ENCODE measurements at places on chromosomes 13 and 19.
A peak's percentile ranks its signal among the peaks of the same experiment; 100 is the strongest.

GRCh38 chr19:15107061-15108010, at the start of gene SYDE1:
TSS of gene SYDE1 (plus strand) at chr19:15107401. CDS start at chr19:15107434, 33 bp downstream.
- DNase-seq: peak; percentile 35

DNA sequence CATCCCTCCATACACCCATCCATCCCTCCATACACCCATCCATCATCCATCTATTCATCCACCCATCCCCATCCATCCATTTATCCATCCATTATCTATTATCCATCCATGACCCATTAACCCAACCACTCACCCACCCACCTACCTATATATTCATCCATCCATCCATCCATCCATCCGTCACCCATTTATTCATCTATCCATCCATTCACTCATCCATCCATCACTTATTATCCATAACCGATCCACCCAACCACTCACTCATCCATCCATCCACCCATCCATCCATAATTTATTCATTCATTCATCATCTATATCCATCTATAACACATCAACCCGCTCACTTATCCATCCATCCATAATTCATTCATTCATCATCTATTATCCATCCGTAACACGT, 28.7 kb upstream of the PTPRS start:
- DNase-seq: no peak

- peak; percentile 73 for DNase-seq
Measured at GRCh38 chr13:24119626-24120508, 40.7 kb upstream of the SPATA13 start.

DNA sequence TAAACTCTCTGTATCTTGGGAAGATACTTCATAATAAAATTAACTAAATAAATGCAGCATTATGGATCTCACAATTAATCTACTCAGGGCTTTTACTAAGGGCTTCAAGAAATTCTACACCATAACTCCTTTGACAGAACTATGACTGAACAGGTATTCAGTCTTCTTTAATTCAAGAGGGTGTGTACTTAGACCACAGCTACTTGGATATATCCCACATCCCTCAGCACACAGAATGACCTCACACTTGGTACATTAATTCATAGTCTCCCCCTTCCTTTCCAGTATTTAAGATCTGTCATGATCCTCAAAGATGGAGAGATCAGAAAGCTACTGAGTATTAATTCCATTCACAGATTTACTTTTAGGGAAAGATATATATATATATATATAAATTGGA, 11.6 kb downstream of the DIAPH3 start:
- DNase-seq: peak; percentile 59

GRCh38 chr19:35775046-35775297, 392 bp upstream of the ARHGAP33 start:
- no peak for DNase-seq

- DNase-seq: no peak
Measured at GRCh38 chr13:95783747-95784146, 106.8 kb downstream of the DNAJC3 start.

- no peak for DNase-seq
Measured at GRCh38 chr13:98351636-98352035, 174.6 kb upstream of the RNF113B start.

DNA sequence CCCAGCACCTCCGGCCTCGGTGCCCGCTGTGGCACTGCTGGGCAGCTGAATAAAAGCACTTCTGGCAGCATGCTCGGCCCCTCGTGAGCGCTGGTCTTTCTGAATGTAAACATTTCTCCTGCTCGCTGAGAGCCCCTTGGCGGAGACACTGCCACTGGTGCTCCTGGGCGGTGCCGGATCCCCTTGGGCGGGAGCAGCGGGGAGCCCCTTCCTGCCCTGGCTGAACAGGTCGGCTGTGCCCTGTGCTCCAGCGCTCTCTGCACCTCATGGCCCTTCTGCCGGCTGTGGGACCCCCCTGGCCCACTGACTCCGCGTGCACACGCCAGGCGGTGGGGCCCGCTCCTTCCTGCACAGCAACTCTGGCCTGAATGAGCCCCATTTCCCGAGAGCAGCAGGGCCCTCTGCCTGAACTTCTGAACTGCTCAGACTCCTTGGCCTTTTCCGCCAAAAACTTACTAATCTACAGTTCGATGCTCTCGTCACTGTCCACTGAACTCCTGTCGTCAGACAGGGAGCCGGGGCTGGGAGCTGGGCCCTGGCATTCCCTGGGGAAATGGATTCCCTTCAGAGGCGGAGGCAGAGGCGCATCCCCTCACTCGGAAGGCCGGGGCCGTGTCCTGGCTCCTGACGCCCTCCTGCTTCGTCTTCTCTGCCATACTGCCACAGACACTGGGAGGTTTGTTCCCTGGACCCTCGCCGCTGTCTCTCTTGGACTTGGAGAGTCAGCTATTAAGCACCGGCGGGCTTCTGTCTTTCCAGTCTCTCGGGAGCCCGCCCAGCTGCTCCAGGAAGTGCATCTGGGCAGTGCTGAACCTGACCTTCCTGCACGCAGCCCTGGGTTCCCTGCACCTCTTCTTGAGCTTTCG, 14.2 kb downstream of the RB1 start:
- DNase-seq: no peak

DNA sequence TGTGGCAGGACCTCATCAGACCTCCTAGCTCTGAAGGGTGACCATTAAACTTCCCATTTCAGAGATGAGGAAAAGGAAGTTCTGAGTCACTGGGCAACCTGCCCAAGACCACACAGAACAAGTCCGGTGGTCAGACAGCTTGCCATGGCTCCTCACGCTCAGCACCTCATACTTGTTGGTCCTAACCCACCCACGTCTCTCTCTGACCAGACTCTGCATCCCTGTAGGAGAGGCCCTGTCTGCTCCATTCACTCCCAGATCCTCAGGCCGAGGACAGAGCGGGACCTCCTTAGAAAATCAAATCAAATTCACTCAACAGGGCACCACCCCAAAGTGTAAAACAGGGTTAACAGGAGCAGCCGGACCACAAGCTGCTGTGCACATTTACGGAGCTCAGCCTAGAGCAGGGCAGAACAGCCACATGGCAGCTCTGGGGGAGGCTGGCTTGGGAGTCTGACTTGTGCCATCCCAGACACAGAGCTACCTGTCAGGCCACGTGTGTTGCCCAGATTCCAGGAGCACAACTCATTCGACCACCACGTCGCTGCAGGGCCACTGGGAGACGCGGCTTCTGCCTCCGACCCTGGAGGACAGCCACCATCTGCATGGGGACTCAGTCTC, 1.7 kb downstream of the MIER2 start:
- peak; percentile 95 for DNase-seq

GRCh38 chr19:11378319-11379189, 4.1 kb downstream of the SWSAP1 start:
- DNase-seq: peak; percentile 77

DNA sequence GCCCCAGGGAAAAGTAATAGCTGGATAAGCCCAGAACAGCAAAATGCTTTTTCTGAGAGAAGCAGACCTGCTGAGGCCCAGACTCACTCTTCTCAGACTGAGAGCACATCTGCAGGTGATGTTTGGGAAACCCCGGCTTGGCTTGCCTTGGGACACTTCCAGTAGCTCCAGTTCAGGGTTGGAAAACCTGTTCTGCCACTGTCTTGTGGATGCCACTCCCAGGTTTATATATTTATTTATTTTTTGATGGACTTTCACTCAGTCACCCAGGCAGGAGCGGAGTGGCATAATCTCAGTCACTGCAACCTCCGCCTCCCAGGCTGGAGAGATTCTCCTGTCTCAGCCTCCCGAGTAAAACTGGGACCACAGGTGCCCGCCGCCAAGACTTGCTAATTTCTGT, 8.0 kb upstream of the SMARCA4 start:
- DNase-seq: no peak

- DNase-seq: no peak
Measured at GRCh38 chr19:18097217-18097992, at the start of gene MAST3. TSS of gene MAST3 (plus strand) at chr19:18097778. CDS start at chr19:18097793, 15 bp downstream.

- DNase-seq: no peak
Measured at GRCh38 chr19:48060381-48060780, 16.5 kb upstream of the CABP5 start.

- DNase-seq: no peak
Measured at GRCh38 chr19:10752237-10752912, 34.5 kb downstream of the DNM2 start.

GRCh38 chr13:77810878-77811277, 107.8 kb downstream of the EDNRB start:
- no peak for DNase-seq

- no peak for DNase-seq
Measured at GRCh38 chr19:10093295-10094186, 7.4 kb downstream of the SHFL start.

- no peak for DNase-seq
Measured at GRCh38 chr19:10667867-10668266, 13.7 kb downstream of the ILF3 start.

DNA sequence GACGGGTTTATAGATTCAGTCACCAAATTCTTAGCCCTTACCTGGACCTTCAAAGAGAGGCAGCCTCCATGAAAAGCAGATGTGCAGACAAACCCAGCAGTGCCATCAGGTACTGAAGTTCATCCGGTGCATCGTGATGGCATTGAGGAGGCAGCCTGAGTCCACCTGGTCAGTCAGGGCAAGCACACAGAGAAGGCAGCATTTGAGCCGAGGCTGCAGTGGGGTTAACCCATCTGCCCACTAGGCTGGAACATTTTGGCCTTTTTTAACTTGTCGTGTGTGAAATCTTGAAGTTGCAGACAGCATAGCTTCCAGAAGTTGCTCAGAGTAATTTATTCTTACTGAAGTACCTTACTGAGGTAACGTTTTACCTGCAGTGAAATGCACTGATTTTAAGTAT, 4.9 kb downstream of the LMO7 start:
- no peak for DNase-seq

DNA sequence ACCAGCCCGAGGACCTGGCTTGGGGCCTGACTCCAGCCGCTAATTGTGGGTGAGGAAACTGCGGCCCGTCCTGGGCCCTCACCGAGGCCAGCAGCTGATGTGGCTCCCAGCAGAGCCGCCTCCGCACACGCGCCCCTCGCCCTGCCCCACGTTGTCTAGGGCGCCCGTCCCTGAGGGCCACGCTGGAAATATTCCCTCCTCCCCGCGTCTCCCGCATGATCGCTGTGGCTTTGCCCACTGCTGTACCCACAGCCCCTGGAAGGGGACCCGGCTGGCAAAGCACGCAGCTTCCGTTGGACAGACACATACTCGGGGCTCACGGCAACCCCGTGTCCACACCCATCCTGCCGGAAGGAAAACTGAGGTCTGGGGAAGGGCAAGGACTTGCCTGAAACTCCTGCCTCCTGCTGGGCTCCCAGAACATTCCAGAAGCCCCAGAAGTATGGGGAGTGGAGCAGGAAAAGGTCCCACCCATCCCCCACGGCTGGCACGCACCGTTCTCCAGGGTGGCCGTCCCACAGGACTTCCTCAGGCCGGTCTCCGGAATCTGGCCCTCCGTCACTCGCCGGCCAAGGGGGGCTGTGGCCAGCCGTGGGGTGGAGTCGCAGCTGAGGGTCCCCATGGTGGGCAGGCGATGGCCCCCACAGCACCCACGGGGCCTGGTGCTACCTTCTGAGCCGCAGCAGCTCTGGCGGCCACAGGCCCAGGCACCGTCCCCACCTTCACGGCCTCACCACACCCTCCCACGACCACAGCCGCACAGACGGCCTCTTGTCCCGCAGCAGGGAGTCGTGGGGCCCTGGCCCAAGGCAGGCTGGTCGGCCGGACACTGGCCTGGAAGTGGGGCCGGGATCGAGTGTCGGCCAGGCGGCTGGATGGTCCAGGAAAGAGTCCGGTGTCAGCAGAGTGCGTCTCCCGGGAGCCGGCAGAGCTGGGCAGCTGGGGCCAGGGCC, 13.6 kb upstream of the SHC2 start:
- DNase-seq: no peak

DNA sequence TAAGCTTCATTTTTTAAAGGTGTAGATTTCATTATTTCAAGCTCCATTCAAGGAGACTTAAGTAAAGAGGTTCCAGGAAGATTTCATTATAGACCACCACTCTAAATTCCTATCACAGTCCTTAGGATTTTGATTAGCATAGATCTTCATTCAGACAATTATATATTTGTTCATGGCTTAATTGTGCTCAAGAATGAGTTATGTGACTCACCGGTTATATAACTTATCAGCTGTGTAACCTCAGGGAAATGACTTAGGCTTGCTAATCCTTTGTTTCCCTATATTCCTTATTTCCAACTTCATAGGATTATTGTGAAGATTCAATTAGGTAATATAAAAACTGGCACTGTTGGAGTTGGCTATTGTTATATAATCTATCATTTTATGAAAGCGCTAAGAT, 632.8 kb upstream of the SPRY2 start:
- DNase-seq: no peak

GRCh38 chr19:35249848-35250711, 1.3 kb downstream of the LSR start:
- DNase-seq: no peak

DNA sequence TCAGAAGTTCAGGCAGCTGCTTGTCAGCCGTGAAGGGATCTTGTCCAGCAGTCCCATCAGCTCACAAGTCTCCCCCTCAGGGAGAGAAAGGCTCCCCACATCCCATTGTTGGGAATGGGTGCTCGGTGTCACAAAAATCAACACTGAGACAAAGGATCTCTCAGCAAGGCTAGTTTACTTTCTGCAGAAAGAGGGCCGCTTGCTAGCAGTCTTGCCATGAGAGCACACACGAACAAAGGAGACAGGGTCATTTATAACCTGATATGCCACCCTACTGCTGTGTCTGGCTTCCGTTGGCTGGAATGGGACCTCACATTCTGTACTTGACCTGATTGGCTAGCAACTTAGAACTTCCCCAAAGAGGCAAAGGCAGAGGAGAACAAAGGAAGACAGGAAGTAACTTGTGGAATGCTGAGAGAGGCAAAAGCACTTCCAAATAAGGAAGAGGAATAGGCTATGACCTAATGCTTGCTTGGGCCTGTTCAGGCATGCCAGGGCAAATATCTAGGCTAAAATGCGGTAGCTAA, 8.7 kb upstream of the IGFL3 start:
- DNase-seq: peak; percentile 100

DNA sequence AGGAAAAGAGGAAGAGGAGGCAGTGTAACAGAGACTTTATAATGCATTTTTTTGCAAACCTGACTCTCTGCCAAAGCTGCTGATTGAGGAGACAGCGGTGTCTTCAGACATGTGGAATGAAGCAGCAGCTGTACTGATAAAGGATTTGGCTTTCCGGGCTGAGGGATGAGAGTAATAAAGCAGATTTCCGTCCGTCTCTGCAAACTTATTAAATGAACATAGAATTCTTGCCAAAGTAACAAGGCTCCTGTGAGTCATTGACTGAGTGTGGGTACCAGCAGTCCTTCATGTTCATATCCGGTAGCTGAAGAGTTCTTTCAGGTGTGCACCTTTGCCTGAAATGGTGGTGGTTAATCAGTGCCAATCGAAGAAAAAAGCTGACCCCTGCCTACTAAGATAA, 112.6 kb downstream of the LIG4 start:
- DNase-seq: no peak

DNA sequence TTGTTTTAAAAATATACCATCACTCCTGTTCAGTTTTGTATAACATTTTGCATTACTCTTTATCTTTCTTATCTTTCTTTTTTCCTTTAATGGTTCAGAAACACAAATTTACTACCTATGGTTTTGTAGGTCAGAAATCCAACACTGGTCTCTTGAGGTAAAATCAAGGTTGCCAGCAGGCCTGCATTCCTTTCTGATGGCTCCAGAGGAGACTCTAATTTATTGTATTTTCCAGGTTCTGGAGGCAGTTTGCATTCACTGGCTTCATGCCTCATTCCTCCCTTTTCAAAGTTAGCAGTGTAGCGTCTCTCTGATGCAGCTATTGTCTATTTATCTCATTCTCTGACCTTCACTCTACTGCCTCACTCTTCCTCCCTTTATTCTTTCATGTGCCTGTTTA, 767.4 kb downstream of the SLITRK6 start:
- DNase-seq: no peak

GRCh38 chr19:1106841-1107660, 3.3 kb downstream of the GPX4 start:
- peak; percentile 46 for DNase-seq

- no peak for DNase-seq
Measured at GRCh38 chr13:113511361-113511760, 20.9 kb upstream of the DCUN1D2 start.

Measured in astrocyte (in vitro differentiated cells and primary cell).